ENCODE measurements at places on chromosomes 3 and 15. TPM values are rescaled to one million over a fixed set of nuclear protein-coding genes. Genes with fewer than 3 reads are reported as not detected.

RABL3 gene
- 32.0 TPM for total RNA-seq

SPATA12 gene
- not detected for total RNA-seq

PLIN1 gene
- total RNA-seq = 24.2 TPM

NPAP1 gene
- total RNA-seq = not detected

CFAP92 gene
- total RNA-seq = 0.68 TPM

- DNase-seq = no peak
Measured at GRCh38 chr15:49438962-49439631, 16.1 kb downstream of the FGF7 start.

- DNase-seq = no peak
Measured at GRCh38 chr3:9255976-9256375, 6.5 kb upstream of the SRGAP3 start.

GRCh38 chr15:70054884-70055387 lies 42.8 kb downstream of the TLE3 start:
- DNase-seq = no peak

DNA sequence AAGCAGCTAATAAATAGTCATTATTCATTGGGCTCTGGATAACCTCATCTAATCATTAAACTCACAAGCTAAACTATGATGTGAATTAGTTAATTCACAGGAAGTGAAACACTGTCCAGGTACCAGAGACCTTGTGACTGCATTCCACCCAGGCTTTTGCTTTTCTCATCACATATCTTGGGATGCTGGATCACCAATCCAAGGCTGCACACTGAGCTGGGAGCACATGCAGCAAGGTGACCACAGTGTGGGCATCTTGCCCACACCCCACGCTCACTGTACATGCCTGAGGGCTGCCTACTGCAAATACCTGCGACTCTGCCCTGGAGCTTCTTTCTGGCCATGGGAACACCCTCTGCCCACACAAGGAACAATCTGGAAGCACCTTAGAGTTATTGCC lies 40.6 kb upstream of the TNFAIP8L3 start:
- DNase-seq = no peak

- no peak for DNase-seq
Measured at GRCh38 chr15:80591471-80591870, 103.6 kb upstream of the ABHD17C start.

DNA sequence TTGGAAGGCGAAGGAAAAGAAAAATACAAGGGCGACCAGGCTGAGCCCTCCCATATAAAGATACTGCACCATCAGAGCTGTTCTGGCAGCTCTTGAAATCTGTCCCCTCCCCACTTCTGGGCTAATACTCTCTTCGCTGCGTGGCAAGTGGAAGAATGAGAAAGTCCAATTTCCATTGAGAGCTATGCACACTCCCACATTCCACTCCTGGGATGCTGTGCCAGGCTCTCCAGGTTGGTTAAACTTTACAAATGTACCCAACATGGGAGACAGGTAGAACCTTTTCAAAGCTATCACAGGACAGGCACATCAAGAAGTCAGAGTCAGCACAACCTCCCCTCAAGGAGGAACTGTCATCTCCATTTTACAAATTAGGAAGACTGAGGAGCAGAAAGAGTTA lies 465.0 kb downstream of the SHQ1 start:
- no peak for DNase-seq

DNA sequence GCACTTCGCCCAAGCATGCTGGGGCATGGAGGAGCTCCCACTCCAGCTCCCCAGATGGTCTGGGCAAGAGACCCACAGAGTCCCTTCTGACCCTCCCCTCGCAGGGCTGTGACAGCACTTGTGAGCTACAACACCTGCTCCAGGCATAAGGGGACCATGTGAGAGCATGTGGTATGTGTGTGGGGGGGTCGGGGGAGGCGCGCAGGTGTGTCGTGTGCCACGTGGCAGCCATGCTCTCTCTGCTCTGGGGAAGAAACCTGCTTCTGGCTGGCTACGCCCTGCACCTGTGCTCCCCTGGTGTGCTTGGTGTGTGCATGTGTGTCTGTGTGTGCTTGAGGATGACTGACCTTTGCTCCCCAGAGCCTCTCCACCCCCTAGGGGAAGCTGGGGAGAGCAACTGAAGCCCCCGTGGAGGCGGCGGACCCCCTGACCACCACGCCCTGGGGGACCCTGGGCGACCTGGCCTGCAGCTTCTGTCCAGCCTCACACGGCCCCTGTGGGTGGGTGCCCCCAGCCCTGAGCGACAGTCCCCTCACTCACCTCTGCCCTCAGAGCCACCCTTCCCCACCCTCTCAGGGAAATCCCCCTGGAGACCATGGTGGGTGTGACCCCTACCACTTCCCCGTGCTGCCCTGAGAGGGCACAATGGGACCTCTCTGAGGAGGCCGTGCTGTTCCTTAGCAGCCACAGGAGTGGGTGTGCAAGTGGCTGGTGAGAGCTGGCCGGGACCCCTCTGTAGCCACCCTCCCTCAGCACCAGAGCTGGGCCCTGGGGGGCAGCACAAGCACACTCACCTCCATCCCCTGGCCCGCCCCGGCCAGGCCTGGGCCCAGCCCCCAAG lies 16.6 kb upstream of the SEC13 start:
- DNase-seq = no peak

DNA sequence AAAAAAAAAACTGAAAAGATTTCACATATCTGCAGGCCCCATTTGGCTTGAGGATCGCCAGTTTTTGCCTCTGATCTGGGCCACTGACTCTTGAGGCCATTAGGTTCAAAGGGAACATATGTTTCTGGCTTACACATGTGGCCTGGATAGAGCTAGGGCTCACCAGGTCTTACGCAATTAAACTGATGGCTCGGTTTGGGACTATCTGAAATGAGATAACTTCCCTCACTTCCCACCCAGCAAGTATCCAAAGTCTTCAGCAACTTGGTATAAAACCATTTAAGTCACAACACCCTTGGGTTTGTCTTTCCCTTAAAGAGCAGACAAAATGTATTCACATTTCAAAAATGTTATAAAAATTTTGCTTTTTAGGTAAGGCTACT lies 36.3 kb downstream of the LRIG1 start:
- DNase-seq = no peak

Data from thoracic aorta (tissue), 2 donors.